Body of pancreas (tissue), 4 donors: ENCODE measurements at places on chromosomes 7 and 10. TPM values are rescaled to one million over a fixed set of nuclear protein-coding genes. Genes with fewer than 3 reads are reported as not detected.

DNA sequence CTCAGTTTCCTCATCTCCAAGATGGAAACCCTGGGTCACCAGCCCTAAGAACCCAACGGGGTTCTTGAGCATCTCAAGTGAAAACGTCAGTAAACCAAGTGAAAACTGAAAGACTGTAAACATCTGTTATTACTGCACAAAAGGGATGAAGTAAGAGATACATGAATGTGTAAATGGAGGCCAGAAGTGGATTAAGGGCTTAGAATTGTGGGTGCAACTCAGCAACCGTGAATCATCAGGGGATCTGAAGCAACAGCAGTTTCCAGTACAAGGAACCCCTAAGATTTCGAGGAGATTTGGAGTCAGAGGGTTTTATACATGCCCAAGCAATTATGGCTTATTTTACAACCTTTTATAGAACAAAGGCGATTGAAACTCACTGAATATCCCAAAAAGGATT is 95.7 kb upstream of the SVIL start:
- peaks cover 28% of the 10 kb centered on the region for H3K4me1 ChIP-seq
- H3K36me3 ChIP-seq, result no peaks in the 10 kb centered on the region
- no peak for DNase-seq
- no peak overlapping the region for H3K27ac ChIP-seq

- no peaks in the 10 kb centered on the region for H3K27me3 ChIP-seq
- H3K36me3 ChIP-seq, result no peaks in the 10 kb centered on the region
- no peak for DNase-seq
- H3K4me3 ChIP-seq, result no peak overlapping the region
- no peak overlapping the region for H3K27ac ChIP-seq
Measured at GRCh38 chr7:45484094-45484493, 90.1 kb upstream of the ADCY1 start.

GRCh38 chr7:15648461-15648961 is 38.0 kb downstream of the MEOX2 start:
- H3K27ac ChIP-seq, result no peak overlapping the region
- no peaks in the 10 kb centered on the region for H3K4me1 ChIP-seq
- H3K27me3 ChIP-seq, result no peaks in the 10 kb centered on the region
- H3K4me3 ChIP-seq, result no peak overlapping the region

DNA sequence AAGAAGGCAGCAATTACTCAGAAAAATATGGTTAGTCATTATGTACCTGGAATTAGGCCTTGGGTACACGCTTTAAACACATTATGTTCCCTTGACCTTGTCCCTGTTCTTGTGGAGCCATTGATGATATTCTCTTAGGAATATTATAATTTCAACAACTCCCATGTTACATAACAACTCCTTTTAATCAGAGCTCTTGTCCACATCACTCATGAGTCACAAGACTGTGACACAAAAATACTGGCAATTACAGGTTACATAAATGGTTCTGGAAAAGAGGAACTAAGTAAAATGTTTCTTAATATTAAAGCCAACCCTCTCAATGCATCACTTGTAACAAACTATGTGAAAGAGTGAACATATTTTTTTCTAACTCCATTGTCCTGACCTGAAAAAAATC is 143.8 kb upstream of the PCLO start:
- no peak for DNase-seq
- H3K4me3 ChIP-seq, result no peak overlapping the region
- H3K27ac ChIP-seq, result no peak overlapping the region

GRCh38 chr7:15086862-15087261 is 184.3 kb upstream of the DGKB start:
- DNase-seq, result no peak
- no peaks in the 10 kb centered on the region for H3K36me3 ChIP-seq
- H3K4me1 ChIP-seq, result no peaks in the 10 kb centered on the region
- no peak overlapping the region for H3K4me3 ChIP-seq
- no peak overlapping the region for H3K27ac ChIP-seq

- DNase-seq, result no peak
- H3K4me1 ChIP-seq, result no peaks in the 10 kb centered on the region
- H3K27me3 ChIP-seq, result no peaks in the 10 kb centered on the region
- no peak overlapping the region for H3K4me3 ChIP-seq
- H3K36me3 ChIP-seq, result no peaks in the 10 kb centered on the region
Measured at GRCh38 chr7:50387351-50387750, 62.8 kb downstream of the FIGNL1 start.

GRCh38 chr7:129748356-129749109 is 137.0 kb downstream of the NRF1 start:
- no peak for DNase-seq
- H3K36me3 ChIP-seq, result no peaks in the 10 kb centered on the region
- no peak overlapping the region for H3K27ac ChIP-seq
- no peak overlapping the region for H3K4me3 ChIP-seq
- no peaks in the 10 kb centered on the region for H3K4me1 ChIP-seq

GRCh38 chr7:42012786-42013360 is 224.1 kb downstream of the GLI3 start:
- no peak overlapping the region for H3K27ac ChIP-seq
- H3K4me3 ChIP-seq, result no peak overlapping the region
- H3K4me1 ChIP-seq, result peaks cover 7% of the 10 kb centered on the region
- H3K27me3 ChIP-seq, result no peaks in the 10 kb centered on the region

GRCh38 chr7:3585826-3586225 is 284.8 kb downstream of the SDK1 start:
- no peak overlapping the region for H3K4me3 ChIP-seq
- H3K27ac ChIP-seq, result no peak overlapping the region
- no peaks in the 10 kb centered on the region for H3K36me3 ChIP-seq
- H3K4me1 ChIP-seq, result peaks cover 10% of the 10 kb centered on the region
- no peak for DNase-seq
- H3K27me3 ChIP-seq, result no peaks in the 10 kb centered on the region

GRCh38 chr10:35644050-35644950 is 2.2 kb upstream of the FZD8 start:
- peaks cover 18% of the 10 kb centered on the region for H3K4me1 ChIP-seq
- H3K36me3 ChIP-seq, result no peaks in the 10 kb centered on the region
- no peak overlapping the region for H3K4me3 ChIP-seq
- no peak for DNase-seq

- DNase-seq, result no peak
- H3K4me3 ChIP-seq, result no peak overlapping the region
- H3K36me3 ChIP-seq, result no peaks in the 10 kb centered on the region
- no peak overlapping the region for H3K27ac ChIP-seq
- H3K4me1 ChIP-seq, result no peaks in the 10 kb centered on the region
- no peaks in the 10 kb centered on the region for H3K27me3 ChIP-seq
Measured at GRCh38 chr7:130022623-130023175, 28.5 kb downstream of the ZC3HC1 start.

DNA sequence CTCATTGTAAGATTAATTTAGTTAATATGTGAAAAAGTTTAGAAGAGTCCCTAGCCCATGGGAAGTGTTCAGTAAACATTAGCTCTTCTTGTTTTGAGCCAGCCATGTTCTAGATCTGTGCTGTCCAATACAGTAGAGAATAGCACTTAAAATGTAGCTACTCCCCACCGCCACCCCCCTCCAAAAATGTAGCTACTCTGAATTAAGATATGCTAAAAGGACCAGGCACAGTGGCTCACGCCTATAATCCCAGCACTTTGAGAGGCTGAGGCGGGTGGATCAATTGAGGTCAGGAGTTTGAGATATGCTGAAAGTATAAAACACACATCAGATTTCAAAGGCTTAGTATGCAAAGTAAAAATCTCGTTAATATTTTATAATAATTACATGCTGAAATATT is 47.3 kb upstream of the MXI1 start:
- H3K36me3 ChIP-seq, result no peaks in the 10 kb centered on the region
- no peak overlapping the region for H3K27ac ChIP-seq
- no peak for DNase-seq
- no peaks in the 10 kb centered on the region for H3K27me3 ChIP-seq

DNA sequence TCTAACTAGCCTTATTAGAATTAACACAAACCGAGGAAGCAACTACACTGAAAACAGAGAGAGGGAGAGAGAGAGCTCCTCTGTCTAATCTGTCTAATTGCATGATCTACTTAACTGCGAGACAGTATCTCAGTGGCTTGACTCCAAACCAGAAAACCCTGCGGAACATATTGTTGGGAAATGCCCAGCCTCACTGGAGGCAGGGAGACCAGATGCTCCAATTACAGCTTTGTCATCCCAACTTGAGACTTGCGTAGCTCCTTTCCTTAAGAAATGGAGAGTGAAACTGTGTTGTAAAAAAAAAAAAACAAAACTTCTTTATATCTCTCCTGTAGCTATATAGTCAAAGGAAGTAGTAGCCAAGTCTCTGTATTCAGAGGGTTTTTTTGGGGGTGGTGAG is 52.0 kb upstream of the ZNRF2 start:
- H3K27me3 ChIP-seq, result no peaks in the 10 kb centered on the region
- H3K36me3 ChIP-seq, result no peaks in the 10 kb centered on the region
- no peak for DNase-seq

DNA sequence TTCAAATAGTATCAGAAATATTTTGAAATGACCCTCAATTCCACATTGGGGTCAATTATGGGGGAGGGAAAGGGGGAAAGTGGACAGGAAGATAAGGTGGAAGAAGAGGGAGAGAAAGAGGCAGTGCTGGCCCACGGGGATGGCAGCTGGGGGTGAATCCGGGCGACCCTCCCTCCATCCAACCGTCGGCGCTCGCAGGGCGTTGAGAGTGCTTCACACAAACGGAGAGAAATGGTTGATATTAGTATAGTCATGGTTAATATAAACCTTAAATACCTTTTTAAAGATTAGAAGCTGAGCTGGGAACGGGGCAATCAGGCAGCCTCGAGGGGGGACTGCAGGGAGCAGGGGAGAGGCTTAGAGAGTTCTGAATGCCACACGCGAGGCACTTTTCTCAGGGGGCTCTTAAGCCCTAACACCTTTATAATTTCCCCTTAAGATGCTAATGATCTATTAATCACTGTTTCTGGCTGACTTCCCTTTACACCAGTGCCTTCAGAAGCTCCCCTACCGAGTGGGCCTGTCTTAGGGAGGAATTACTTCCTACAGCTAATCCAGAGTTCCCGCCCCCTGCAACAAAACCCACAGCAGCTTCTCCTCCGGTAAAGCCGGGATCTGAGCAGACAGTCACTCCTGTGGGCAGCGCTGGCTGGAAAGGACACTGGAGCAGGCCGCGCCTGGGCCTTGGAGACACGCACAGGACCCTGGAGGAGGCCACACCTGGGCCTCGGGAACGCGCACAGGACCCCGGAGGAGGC is 39.5 kb downstream of the PRKAG2 start:
- no peak for DNase-seq
- no peaks in the 10 kb centered on the region for H3K27me3 ChIP-seq
- H3K27ac ChIP-seq, result peak overlapping the region; percentile 13
- H3K4me1 ChIP-seq, result peaks cover 12% of the 10 kb centered on the region
- no peak overlapping the region for H3K4me3 ChIP-seq

GRCh38 chr10:30045961-30046360 is 13.4 kb downstream of the JCAD start:
- H3K27ac ChIP-seq, result no peak overlapping the region
- H3K4me3 ChIP-seq, result no peak overlapping the region
- H3K27me3 ChIP-seq, result no peaks in the 10 kb centered on the region
- H3K36me3 ChIP-seq, result no peaks in the 10 kb centered on the region
- DNase-seq, result no peak

DNA sequence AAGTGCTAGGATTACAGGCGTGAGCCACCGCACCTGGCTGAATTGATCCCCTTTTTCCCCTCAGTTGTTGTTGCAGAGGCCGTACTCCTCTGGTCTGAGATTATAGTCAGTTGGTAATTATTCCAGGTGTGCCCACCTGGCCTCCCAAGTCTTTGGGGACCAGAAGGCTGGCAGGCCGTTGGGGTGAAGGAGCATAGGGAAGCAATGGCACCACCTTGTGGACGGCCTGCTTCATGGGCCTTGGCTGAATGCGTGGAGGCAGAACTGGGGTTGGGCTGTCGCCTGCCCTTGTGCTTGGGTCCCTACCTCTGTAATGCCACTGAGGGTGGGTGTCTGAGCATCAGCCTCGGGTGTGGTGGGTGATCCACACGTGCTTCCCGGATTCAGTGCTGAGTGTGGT is 125.7 kb downstream of the RGS10 start:
- H3K4me1 ChIP-seq, result peaks cover 12% of the 10 kb centered on the region
- H3K27ac ChIP-seq, result no peak overlapping the region
- DNase-seq, result peak; percentile 68
- no peaks in the 10 kb centered on the region for H3K27me3 ChIP-seq
- H3K36me3 ChIP-seq, result no peaks in the 10 kb centered on the region
- no peak overlapping the region for H3K4me3 ChIP-seq

DNA sequence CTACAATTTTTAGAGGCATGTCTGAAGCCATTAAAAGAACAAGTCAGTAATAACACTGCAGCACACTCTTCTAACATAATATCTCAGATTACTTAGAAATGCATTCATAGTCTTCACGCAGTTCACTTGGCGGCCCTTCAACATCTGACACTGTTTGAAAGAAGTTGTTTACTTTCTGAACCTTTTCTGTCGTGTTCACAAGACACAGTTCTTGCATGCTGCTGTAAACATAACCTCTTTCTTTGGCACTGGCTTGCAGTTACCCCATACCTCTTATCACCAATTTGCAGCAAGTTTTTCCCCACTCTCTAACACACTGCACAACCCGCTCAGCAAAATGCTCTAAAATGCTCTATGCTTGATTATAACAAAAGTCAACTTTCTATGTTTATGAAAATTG is 12.0 kb downstream of the PIP4K2A start:
- peaks cover 22% of the 10 kb centered on the region for H3K4me1 ChIP-seq
- DNase-seq, result no peak

GRCh38 chr10:60853107-60853506 is 74.8 kb downstream of the CDK1 start:
- no peak for DNase-seq
- H3K36me3 ChIP-seq, result no peaks in the 10 kb centered on the region
- H3K4me1 ChIP-seq, result no peaks in the 10 kb centered on the region
- no peak overlapping the region for H3K27ac ChIP-seq

The IKZF1 gene
- 16.5 TPM for total RNA-seq

The UCN3 gene
- total RNA-seq, result not detected

The SUN3 gene
- not detected for total RNA-seq

The GALNT17 gene
- 27.4 TPM for total RNA-seq

The UCMA gene
- total RNA-seq, result not detected

The C10orf105 gene
- total RNA-seq, result not detected
